ENCODE measurements at places on chromosomes 4 and X.

DNA sequence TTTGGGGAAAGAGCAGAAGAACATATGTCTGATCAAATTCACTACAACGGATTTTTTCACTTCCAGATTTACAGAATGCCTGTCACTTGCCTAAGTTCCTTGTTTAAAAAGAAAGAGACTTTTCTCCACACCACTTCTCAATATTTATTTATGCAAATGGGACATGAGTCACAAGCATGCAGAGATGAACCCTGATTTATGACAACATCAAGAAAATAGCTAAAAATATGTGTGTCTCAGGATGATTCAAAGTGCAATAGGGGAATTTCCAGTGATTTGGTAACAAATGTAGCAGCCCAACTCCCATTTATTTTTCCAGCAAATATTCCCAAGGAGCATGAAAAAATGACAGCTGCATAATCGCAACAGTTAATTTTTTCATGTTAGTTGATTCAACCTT lies 180.4 kb upstream of the FAT1 start:
- DNase-seq: no peak

DNA sequence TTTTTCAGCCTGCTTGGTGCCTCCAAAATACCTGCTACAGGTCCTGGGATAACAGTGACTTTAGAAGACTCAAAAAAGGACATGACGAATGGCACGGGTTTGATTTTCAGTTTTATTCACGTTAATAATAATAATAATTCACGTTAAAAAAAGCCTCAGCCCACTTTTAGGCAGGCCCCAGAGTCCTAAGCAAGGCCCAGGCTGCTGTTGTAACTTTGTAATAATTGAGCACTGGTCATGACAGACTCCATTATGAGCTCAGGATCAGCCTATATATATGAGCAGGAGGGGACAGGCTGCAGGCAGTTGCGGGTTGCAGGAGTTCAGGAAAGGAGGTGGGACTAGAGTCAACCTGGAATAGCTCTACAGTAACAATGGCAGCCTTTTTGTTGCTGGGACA lies at the start of gene TMEM31:
Gene TMEM31 (plus strand): TSS at position 301 of the 400 bp plus-strand sequence. CDS start 1,350 bp downstream, outside the sequence.
- no peak for DNase-seq

GRCh38 chr4:3820016-3820805 lies 54.0 kb downstream of the ADRA2C start:
- no peak for DNase-seq

GRCh38 chr4:9949573-9949972 lies 71.7 kb downstream of the SLC2A9 start:
- DNase-seq: no peak

- no peak for DNase-seq
These were observed 166.6 kb downstream of the LDB2 start for GRCh38 chr4:16731776-16732380.

- no peak for DNase-seq
These were observed 614.8 kb upstream of the DIPK2B start for GRCh38 chrX:45815441-45815840.

DNA sequence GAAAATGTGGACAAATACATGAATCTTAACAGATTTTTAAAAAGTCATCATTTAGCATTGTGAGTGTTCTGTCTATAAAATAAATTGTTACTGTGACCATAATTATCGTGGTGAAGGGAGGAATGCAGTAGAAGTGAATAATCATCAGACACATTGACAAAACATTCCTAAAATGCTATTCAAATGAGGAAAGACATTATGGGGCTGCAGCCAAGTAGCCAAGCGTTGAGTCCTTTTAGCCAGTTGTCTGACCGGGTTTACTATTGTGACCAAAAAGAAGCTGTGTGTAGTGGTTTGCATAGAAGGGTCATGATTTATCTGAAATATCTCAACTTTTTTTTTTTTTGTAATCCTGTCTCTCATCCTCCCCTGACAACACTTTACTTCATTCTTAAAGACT lies 19.5 kb downstream of the WWC2 start:
- no peak for DNase-seq

- no peak for DNase-seq
These were observed 274.9 kb upstream of the LDB2 start for GRCh38 chr4:17173300-17173699.

DNA sequence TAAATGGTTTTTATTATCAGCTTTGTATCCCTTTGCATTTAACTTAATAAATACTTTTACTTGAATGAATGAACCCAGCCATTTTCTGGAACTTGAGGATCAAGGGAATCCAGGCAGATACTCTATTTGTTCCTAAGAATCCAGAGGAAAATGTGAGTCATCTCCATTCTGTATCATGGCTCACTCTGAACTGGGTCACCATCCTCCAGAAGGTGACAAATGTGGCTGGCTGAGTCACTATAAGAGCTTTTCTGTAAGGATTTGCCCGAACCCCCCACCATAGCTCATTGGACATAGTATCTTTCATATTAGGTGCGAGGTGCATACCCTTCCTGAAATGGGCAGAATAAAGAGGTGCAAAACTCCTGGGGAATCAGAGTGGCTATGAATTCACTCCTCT lies 25.8 kb downstream of the RTL9 start:
- no peak for DNase-seq

DNA sequence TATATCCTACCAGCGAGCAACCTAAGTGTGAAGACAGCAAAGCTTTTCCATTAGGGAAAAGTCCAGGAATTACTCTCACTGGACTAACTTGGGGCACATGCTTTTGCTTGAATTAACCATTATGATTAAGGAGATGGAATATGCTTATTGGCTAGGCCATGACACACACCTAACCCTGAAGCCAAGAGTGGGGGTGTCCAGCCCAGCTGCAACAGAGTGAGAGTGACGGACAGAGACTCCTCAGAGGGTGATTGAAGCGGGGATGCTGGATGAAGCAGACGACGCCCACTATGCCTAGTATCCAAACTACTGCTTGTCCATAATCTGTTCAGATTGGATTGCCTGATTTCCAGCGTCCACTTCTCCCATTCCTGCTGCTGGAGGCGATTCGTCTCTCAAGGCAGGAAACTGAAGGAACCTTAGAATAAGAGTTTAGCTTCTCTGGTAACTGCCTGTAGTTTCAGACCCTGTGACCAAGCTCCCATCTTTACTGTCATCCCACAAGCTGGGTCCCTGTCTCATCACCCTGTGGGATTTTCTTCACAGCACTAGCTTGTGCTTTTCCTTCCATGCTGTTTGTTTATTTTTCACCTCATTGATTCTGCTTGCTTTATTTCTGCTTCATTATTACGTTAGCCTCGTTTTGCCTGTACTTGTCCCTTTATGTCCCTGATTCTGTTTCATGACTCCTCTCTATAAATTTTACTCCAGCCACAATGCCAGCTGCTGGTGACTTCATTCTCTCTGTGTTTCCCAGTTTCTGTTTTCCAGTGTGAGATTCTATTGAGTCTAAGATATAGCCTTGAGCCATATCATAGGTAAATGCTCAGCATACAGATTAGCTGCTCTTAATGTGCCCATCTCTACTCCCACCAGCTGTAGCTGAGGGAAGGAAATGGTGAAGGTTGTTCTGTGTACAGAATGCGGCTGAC lies 19.0 kb downstream of the FAM47E start:
- DNase-seq: no peak

GRCh38 chr4:36130641-36131040 lies 113.7 kb downstream of the ARAP2 start:
- no peak for DNase-seq

Measured in stimulated activated CD8-positive, alpha-beta memory T cell treated with anti-CD3 and anti-CD28 coated beads, Interleukin-4, amount 100 ng/mL, for 1 hour (primary cell).